ENCODE measurements at places on chromosomes 5 and 9.

DNA sequence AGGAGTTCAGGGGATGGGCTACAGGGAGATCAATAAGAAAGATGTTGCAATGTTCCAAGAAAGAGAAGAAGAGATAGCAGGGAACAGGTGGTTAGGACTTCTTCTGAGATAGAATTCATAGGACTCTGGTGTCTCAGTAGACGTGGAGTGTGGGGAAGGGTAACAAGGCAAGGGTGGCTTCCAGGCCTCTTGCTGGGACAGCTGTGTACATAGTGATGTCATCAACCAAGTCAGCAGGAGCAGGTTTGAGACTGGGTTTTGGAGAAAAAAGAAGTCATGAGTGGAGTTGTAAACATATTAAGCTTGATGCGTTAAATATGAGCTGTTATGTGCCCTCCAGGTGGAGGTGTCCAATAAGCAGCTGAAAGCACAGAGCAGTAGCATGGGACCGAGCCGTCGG is 211.8 kb upstream of the RASEF start:
- DNase-seq = no peak

- DNase-seq = no peak
These were observed 159.4 kb upstream of the PRR16 start for GRCh38 chr5:120304663-120305062.

DNA sequence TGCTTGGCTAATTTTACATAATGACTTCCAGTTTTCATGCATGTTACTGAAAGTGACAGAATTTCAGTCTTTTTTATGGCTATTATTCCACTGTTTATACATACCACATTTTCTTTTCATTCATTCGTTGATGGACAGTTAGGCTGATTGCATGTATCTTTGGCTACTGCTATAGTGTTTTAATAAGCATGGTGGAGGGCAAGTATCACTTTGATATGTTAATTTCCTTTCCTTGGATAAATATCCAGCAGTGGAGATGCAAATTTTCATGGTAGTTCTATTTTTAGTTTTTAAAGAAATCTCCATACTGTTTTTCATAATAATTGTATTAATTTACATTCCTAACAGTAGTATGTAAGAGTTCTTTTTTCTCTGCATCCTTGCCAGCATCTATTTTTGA is 297.9 kb downstream of the PRR16 start:
- DNase-seq = no peak

DNA sequence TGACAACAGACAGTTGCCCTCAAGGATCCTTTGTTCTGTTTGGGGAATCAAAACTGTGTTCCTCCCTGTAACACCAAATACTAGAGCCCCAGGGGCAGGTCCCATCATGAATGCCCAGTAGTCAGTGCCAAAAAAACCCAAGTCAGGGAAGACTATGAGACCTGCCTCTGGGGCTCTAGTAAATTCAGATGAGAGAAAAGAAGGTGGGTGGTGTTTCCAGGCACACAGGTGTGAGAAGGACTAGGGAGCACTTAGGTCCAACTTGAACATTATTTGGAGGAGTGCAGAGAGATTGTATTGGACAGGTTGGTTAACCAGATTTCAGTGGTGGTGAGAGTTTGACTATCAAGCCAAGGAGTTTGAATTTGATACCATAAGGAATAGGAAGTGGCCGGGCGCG is 52.0 kb downstream of the SLC22A5 start:
- no peak for DNase-seq

GRCh38 chr9:128249908-128250838 is 25.6 kb downstream of the GOLGA2 start:
- no peak for DNase-seq

DNA sequence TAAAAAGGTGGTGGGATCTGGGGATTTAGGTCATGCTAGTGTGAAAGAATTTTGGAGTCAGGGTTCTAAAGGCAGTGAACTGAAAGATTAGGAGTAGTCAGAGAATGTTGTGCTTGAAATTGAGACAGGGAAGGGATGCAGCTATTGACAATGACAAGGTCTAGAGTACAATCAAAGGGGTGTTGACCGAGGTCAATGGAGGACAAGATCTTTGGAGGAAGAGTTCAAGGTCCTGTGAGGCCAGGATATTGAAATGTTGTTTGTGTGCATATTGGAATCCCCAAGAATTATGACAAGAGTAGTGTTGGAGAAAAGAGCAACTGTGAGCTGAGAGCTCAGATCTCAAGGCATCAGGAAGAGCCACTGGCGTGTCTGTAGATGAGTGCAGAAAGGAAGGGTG is 116.9 kb downstream of the RASGRF2 start:
- DNase-seq = no peak

DNA sequence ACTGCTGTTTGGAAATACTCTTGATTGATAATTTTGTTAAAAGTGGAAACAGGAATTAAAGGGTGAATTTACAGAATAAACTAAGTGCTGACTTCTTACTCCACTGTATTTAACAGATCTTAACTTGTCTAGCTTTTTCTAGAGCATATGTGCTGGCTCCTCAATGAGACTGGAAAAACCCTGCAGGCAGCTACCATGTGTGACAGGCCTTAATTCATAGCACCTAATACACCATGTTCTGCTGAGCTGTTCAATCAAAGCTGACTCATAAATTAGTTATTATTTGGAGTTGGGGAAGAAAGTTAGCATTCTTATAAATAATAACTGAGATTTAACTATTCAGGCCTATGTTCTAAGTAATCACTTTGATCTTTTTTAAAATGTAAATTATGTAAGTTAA is 29.4 kb downstream of the CTNNAL1 start:
- no peak for DNase-seq

DNA sequence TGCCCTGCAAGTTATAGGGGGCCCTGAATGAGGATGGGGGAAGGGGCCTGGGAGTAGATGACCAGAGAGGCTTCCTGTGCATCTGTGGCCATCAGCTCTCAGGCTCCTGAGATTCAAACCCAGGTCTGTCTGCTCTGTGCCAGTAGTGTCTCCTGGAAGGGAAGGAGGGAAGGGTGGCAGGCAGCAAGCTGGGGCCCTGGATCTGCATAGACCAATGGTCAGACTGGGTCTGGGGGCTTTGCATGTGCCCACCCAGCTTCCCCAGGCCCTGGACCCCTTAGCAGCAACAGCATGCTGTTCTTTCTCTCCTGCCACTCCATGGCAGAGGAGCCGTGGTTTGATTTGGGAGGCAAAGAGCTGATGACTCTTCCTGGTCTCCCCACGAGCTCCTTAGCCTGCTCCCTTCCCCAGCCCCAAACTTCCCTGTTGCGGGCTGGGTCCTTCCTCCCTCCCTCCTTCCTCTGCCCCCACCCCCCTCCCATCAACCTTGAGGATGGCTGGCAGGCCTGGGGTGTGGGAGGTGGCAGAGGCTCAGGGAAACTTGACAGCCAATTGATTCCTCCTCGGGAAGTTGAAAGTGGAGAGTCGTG is 31.6 kb downstream of the DAB2IP start:
- DNase-seq = no peak

- no peak for DNase-seq
These were observed 289.6 kb downstream of the SEC61B start for GRCh38 chr9:99511723-99512122.

- no peak for DNase-seq
These were observed 30.1 kb downstream of the FRMD3 start for GRCh38 chr9:83508067-83508466.

GRCh38 chr9:72443855-72444254 is 77.6 kb upstream of the TMC1 start:
- DNase-seq = no peak

DNA sequence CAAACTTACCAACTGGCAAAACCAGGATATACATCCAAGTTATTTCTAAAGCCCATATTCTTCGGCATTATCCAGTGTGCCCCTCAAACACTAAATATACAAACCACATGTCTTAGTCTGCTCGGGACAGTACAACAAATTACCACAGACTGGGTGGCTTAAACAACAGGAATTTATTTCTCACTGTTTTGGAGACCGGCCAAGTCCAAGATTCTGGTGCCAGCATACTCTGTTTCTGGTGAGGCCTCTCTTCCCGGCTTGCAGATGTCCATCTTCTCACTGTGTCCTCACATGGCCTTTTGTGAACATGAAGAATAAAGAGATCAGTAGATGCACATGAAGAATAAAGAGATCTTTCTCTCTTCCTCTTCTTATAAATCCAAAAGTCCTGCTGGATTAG is 12.9 kb upstream of the SLCO6A1 start:
- DNase-seq = no peak

GRCh38 chr9:109205526-109205925 is 38.5 kb upstream of the FRRS1L start:
- DNase-seq = no peak

DNA sequence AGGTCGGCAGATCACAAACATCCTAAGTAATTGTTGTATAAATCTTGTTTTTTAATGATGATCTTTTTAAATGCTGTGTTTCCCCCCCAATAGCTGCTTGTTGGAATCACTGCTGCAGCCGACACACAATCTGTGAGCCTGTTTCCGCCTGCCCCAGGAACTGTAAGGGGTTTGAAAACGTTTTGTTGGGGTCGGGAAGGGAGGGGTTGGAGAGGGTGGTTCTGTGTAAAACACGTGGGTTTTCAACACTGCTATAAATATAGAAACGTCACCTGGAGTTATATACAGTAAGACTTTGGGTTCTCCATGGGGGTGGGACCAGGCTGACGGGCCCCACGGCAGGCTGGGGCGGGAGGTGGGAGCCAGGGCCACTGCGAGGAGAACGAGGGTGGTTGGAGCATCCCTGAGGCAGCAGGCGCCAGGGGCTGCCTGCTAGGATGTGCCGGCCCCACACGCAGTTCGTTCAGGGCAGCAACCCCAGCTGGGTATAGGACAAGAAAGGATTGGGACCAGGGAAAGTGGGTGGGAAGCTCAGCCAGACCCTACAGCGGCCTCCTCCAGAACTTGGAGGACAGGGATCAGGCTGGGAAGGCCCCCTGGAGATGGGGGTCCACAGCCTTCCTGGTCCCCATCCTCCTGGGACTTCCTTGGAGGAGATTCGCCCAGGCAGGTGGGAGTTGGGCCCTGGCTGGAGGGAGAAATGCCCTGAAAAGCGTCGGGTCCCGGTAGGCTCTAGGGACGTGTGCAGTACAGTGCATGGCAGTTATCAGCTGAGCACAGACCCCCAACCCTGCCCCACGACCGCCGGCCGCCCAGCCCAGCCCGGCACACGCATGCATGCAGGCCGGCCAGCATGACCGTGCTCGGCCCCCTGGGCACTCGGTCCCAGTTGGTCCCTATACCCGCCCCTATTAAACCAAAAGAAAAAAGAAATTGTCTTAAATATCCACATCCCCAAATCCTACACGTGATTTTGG is 9.7 kb downstream of the RNF44 start:
- no peak for DNase-seq

DNA sequence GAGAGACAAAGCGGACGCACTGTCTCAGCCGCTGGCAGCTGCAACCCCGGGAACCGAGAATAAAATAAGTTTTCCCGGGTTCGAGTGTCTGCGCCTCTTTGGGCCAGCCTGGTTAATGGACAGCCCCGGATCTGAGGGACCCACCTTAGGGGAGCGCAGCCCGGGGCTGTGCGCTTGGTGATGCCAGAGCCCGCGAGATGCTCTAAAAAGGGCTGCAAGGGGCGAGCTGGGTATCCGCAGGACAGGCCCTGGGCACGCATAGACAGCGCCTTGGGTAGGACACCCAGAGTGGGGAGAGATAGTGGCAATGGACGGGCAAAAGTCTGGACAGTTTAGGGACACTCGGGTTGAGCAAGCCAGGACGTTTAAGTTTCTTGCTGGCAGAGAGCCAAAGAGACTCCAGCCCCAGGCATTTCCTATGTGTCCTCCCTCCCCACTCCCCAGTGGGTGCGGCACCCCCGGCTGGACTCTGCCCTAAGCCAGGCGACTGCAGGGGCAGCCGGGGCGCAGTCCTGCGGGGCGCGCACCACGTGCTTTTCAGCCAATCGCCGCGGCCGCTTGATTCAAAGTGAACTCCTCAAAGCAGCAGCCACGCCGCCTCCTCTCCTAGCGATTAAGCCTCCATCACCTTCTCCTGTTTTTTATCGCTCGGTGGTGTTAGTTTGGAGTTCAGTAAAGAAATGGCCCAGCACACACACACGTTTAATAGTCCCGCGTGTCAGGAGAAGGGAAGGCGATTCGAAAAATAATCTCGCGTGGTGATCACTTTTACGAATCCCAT is 616 bp upstream of the ENC1 start:
- DNase-seq = peak; percentile 66

DNA sequence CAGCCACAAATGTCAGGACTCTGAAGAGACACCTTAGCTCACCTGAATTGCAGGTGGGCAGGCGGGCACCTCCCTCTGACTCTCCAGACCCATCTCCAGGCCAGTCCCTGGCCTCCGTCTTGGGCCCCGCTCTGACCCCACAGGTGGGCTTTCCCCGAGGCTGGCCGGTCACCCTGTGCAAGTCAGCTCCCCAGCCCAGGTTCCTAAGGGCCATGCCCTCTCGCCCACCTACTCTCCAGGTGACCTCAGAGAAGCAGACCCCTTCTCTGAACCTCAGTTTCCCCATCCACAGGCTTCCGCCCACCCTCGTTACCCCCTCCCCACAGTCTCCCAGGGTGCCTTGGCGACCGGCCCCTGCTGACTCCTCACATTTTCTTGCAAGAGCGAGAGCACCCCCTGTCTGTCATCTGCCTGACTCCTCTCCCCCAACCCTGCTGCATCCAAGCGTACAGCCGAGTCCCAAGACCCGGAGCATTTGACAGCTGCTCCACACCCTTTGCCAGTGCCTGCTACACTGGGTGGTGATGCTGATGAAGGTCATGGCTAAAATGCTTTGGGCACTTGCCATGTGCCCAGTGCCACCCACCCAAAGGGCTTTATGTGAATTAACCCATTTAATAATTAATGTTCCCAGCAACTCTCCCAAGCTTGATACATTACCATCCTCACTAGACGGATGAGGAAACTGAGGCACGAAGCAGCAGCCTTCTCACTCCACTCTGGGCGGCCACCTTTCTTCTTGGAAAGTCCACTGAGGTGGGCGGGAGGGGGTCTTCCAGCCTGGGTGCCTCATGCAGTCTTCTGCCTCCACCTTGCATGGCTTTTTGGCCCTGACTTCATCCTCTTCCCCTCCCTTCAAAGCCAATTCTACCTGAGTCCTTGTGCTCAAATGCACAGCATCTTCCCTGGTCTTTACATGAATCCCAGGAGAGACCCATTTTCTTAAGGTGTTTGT is 51.1 kb upstream of the ORM1 start:
- no peak for DNase-seq

DNA sequence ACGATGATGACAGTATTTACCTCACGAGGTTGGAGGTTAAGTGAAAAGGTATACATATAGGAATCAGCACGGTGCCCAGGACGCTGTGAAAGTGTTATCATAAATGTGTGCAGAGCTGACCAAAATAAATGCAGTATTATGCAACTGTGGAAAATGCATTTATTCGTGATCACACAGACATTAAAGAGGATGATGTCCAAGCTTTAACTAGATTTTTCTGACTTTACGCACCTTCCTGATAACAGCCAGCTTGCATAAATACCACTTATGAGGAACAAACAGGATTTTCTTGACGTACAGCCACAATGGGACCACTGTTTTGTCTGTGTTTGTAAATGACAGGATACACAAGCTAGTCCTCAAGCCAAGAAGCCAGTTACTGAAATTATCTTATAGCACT is 71.4 kb upstream of the ATP10B start:
- DNase-seq = no peak

Measured in nucleus accumbens (tissue), 56 donors.